Spinal cord (tissue), 10 donors: ENCODE measurements at places on chromosomes 5 and 9. TPM values are rescaled to one million over a fixed set of nuclear protein-coding genes. Genes with fewer than 3 reads are reported as not detected.

DNA sequence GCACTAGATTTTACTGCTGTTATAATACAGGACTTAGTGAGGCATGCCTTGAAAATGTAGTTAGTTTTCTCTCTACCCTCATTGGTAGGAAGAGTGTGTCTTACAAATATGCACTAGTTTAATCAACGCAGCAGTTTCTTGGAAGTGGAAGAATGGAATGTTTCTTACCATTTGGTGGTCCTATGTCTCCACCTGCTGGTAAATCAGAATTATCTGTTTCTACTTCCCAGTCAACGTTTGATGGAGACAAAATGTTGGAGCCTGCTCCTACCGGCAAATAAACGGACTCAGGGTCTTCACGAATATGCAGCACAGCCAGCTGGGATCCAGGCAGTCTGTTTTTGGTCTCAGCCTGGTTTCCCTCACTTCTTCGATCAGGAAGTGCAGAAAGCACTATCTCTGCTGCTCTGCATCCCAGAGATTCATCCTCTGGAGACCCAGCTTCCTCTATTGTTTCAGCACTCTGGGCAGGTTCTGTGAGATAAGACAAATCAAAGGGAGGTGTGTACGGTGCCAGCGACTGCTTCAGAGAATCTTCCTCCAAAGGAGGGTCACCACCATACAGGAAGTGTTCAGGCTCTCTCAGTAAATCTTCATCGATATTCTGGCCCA, 59.5 kb upstream of the PCA3 start:
- DNase-seq = peak; percentile 68

DNA sequence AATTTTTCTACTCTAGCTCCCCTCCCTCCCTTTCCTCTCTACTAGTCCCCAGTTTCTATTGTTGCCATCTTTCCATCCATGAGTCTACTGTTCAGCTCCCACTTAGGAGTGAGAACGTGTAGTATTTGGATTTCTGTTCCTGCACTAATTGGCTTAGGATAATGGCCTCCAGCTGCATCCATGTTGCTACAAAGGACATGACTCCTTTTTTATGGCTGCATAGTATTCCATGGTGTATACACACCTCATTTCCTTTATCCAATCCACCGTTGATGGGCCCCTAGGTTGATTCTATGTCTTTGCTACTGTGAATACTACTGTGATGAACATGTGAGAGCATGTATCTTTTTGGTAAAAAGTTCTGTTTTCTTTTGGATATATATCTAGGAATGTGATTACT, 138.9 kb upstream of the MSX2 start:
- no peak for DNase-seq

- peak; percentile 23 for DNase-seq
These were observed 85.3 kb upstream of the ADRB2 start for GRCh38 chr5:148740966-148741742.

Gene ZBED3
- total RNA-seq = 2.7 TPM

Gene SHROOM1
- total RNA-seq = 4.5 TPM
